CD8-positive, alpha-beta T cell (primary cell): ENCODE measurements at places on chromosomes 3 and 15.

GRCh38 chr15:60223176-60223575, 174.6 kb downstream of the ANXA2 start:
- DNase-seq, result no peak

DNA sequence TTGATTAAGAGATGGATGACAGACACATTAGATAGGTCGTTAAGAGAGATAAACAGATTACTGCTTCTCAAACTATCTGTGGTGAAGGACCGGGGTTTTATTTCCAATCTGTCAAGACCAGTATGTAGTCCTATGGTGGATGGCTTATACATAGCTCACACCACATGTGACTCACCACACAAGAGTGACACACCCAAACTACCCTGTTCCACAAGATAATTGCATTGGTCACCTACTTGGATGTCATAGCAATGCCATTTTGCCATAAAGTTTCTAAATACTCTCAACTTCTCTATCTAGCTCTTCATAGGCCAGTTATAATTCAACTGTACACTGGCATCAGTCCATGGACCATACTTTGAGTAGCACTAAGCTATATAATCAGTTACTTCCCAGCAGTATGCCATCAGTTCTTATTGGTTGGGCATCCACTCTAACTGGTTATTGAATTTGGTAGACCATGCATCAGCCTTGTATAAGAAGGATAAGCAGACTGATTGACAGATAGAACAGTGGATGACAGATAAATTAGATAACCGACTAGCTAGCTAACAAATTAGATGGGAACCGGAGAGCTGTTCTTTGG, 11.6 kb downstream of the WWTR1 start:
- no peak for DNase-seq

DNA sequence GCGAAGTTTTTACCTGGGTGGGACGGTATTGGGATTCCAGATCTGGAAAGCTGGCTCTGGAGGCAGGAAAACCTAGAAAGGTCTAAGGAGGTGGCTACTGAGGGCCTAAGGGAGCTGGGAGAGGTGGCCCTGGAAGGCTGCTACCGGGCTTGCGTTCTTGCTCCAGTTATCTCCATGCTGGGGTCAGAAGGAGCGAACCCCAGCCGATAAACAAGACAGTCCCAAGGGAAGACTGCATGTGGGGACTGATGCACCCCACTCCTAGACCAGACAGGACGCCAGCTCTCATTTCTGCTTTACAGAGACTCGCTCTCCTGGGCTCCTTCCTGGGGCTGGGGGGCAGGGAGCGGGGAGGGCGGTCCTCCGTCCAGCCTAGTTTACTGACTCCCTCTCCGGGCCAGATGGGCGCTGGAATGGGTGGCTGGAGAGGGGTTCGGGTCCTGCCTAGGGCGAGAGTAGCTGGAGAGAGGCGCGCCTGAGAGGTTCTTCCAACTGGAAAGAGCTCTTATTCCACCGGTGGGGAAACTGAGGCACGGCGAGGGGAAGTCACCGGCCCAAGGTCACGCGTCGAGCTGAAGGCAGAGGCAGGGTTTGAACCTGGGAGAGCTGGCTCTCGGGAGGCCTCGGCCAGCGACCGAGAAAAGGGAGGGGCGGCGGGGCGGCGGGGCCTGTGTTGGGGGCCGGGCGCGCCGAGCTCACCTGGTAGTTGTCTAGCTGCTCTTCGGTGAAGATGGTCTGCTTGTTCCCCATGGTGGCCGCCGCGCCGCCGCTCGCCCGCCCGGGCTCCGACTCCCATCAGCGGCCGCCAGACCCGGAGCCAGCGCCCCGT, 565 bp downstream of the CIB2 start:
- DNase-seq, result no peak

- DNase-seq, result no peak
Measured at GRCh38 chr3:124483915-124484470, 246.3 kb upstream of the UMPS start.

DNA sequence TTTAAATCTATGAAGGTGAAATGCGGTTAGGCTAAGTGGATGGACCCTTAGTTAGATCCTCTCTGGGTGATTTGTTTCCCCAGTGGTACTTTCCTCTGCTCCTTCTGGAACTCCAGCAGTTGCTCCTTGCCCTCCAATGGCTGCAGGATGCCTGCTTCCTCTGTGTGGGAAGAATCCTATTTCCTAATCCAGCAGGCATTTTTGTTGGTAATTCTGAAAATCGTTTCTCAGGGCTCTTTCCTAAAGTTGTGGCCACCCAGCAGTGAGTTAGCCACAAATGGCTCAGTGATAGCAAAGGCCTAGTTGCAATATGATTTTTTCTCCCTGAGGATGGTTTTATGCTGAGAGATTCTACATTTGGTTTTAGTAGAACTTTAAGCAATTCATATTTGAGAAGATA, 332.3 kb upstream of the C2CD4B start:
- DNase-seq, result no peak

DNA sequence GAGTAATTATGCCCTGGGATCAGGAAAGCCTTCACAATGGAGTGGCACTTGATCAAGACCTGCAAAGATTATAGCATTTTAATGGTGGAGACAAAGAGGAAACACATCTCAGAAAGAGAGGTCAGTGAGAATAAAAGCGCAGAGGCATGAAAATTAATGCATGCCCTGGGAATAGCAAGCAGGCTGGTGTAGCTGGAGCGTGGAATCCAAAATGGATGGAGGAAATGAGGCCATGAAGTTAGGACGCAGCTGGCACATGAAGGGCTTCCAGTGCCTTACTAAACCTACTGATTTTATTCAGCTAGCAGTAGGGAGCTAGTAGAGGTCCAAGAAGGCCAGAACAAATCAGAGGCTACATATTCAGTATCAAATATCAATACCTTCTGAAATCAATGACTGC, 38.1 kb downstream of the TMEM212 start:
- DNase-seq, result no peak

DNA sequence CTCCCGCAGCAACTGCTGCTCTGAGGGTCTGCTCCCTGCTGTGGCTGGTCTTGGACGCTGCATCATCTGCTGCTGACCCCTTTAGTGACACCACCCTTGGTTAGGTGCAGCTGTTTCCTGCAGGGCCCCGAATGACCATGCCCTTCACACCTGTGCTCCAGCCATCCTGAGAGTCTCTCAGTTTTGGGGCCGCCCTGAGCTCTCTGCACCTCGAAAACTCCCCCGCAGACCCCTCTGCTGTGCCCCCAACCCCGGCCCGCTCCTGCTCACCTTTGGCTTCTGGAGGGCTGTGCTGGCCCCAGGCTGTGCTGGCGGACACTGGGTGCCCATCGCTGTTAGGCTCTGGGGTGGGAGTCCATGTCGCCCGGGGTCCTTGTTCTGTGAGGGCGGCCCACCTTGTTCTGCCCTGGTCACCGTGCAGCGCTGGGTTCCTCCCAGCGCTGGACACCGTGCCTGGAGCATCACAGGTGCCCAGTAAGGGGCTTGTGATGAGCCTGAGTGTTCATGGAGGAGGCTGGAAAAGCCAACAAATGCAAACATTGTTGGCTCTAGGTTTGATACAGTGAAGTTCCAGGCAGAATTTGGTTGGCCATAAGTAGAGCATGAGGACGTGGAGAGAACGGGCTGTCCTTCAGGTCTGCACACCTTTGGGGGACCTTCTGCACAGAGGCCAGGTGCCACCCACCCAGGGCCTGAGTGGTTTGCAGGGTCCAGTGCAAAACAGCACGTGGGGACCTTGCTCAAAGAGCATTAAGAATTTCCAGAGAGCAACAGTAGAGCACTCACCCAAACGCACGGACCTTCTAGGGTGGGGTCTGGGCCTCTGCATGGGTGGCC, 12.3 kb downstream of the ABTB1 start:
- DNase-seq, result no peak

DNA sequence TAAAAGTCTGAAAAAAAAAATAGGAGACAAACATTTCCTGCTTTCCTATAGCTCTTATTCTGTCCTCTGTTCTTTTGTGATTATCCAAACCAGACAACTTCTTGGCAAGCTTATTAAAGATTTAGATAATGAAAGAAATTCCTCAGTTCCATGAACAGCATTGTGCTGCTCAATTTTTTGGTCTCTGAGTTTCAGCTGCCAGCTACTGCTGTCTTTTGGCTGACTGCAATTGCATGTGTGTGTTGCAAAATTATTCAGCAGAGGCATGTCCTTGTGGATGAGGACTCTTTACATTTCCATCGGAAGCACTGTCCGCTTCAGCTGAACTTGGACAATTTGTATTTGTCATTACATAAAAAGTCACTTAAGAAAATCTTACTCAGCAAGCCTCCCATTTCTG, 397.3 kb upstream of the RASGRP1 start:
- DNase-seq, result no peak

GRCh38 chr15:44738340-44738984, 2.1 kb downstream of the TRIM69 start:
- no peak for DNase-seq

DNA sequence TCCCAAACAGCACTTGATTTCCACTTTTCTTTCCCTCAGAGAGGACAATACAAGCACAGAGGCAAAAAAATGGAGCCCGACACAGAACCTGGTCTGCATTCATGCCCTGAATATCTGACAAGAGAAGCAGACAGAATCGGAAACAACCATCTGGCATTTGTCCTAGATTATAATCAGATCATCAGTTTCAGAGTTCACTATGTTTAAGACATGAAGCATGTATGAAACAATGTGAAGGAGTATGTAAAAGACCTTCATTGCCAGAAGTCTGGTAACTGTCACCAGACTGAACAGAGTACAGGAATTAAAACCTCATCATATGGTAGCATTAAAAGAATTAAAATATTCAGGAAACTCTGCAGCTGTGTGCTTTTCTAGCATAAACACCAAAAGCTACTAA, 65.0 kb downstream of the SETD2 start:
- no peak for DNase-seq

DNA sequence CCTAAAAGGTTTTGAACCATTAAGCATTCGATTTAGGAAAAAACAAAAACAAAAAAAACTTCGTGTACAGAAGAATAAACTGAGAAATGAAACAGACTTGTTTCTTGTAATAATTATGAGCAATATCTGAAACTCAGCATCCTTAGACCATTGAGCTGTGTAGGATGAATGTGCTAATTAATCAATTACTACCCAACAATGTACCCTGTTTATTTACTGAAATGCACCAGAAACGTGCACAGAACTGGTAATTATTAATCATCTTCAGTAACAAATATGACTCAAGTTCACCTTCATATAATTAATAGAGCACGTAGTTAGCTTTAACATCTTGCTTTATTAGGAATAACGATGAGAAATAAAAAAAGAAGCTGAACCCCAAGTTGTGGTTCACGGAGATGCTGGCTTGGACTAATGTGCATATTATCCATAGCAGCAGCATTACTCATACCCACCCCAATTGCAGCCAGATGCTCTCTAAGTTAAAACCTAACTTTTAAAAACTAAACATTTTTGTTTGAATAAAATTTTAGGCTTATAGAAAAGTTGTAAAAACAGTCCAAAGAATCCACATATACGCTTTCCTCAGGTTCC, 10.2 kb upstream of the C15orf61 start:
- no peak for DNase-seq

GRCh38 chr15:77333166-77333565, 86.7 kb downstream of the PEAK1 start:
- no peak for DNase-seq

- DNase-seq, result no peak
Measured at GRCh38 chr3:177837951-177838655, 640.8 kb upstream of the TBL1XR1 start.

GRCh38 chr3:28243424-28244106, 2.1 kb downstream of the CMC1 start:
- no peak for DNase-seq

GRCh38 chr3:165529451-165529850, 307.8 kb downstream of the BCHE start:
- no peak for DNase-seq

GRCh38 chr3:9130345-9131305, 118.8 kb downstream of the SRGAP3 start:
- no peak for DNase-seq

- no peak for DNase-seq
Measured at GRCh38 chr15:66884115-66884622, 181.2 kb upstream of the SMAD3 start.

DNA sequence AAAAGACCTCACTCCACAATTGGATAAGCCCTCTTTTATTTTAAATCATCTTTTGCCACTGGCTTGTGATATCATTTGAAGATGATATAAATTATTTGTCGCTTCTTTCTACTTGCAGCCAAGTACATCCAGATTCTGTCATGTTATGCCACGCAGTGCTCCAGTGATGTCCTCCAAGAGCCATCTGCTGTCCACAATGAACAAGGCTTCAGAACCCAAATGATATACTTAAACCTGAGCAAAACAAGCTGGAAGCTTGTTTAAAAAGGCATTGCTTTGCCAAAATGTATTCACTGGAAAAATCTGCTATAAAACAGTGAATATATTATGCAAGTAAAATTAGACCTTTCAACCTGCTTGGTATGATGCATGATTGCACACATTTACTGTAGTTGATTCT, 58.8 kb upstream of the ARL6 start:
- DNase-seq, result no peak

- no peak for DNase-seq
Measured at GRCh38 chr3:113151461-113152031, 59.8 kb upstream of the BOC start.

GRCh38 chr15:74156678-74157411, 16.7 kb upstream of the ISLR start:
- no peak for DNase-seq

DNA sequence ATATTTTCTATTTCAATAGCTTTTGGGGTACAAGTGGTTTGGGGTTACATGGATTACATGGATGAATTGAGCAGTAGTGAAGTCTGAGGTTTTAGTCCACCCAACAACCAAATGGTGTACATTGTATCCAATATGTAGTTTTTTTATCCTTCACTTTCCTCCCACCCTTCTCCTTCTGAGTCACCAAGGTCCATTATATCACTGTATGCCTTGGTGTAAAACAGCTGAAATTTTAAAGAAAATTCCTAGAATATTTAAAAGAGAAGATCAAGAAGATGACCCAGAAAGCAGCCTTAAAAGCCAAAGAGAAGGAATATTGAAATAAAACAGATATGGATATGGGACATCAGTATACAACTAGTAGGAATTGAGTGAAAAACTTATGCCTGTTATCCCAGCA, 204.2 kb upstream of the COL8A1 start:
- DNase-seq, result no peak

- no peak for DNase-seq
Measured at GRCh38 chr3:29406291-29406832, 125.5 kb downstream of the RBMS3 start.

DNA sequence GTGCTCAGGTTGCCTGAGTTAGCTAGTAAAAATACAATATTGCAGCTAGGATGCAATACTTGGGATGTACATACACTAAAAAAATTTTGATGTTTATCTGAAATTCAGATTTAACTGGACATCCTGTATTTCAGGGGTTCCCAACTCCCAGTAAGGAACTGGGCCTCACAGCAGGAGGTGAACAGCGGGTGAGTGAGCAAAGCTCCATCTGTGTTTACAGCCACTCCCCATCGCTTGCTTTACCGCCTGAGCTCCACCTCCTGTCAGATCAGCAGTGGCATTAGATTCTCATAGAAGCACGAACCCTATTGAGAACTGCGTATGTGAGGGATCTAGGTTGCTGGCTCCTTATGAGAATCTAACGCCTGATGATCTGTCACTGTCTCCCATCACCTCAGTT, 285.1 kb upstream of the PROK2 start:
- DNase-seq, result no peak
